ENCODE measurements at places on chromosomes 1 and 21. TPM values are rescaled to one million over a fixed set of nuclear protein-coding genes. Genes with fewer than 3 reads are reported as not detected.

Gene AIRE
- total RNA-seq: not detected

Gene CAMK2N1
- 10.8 TPM for total RNA-seq

Gene MOB3C
- total RNA-seq: 6.5 TPM

Gene RALGPS2
- total RNA-seq: 22.2 TPM

Gene GPA33
- total RNA-seq: not detected

Gene YTHDF2
- 56.4 TPM for total RNA-seq

Gene IL20
- total RNA-seq: not detected

Gene ATP8B2
- 11.3 TPM for total RNA-seq

Gene PDXK
- total RNA-seq: 207 TPM

Gene SLAMF8
- total RNA-seq: 0.24 TPM

Gene MMEL1
- 0.96 TPM for total RNA-seq

Gene SYT2
- not detected for total RNA-seq

Gene PIP5K1A
- total RNA-seq: 60.2 TPM

Gene FNDC7
- 0.48 TPM for total RNA-seq

Gene SNAPIN
- 53.5 TPM for total RNA-seq

Gene PDC
- total RNA-seq: not detected

Gene TNFRSF4
- total RNA-seq: not detected

Gene SAMD11
- 0.48 TPM for total RNA-seq

Gene C1orf232
- total RNA-seq: not detected

Gene OR2T29
- total RNA-seq: not detected

Gene SLC1A7
- not detected for total RNA-seq

Gene TRAF3IP3
- total RNA-seq: not detected

Gene SPRR3
- 51.4 TPM for total RNA-seq

Gene PLPP3
- 4.8 TPM for total RNA-seq

Gene CRP
- total RNA-seq: not detected

Gene ADARB1
- 13.0 TPM for total RNA-seq

Gene ZNF124
- total RNA-seq: 33.5 TPM

Gene LAD1
- total RNA-seq: 186 TPM

Gene IGSF5
- total RNA-seq: not detected

Gene FCRLA
- total RNA-seq: not detected

Gene APP
- total RNA-seq: 975 TPM

Gene VAV3
- total RNA-seq: 0.96 TPM

Gene GPR153
- total RNA-seq: 16.4 TPM

Gene CD247
- total RNA-seq: not detected

Gene TTC39A
- total RNA-seq: 8.1 TPM

Gene VTCN1
- 4.8 TPM for total RNA-seq

Gene SLC22A15
- total RNA-seq: 21.0 TPM

Gene BTG2
- 39.2 TPM for total RNA-seq

Gene TNFSF18
- not detected for total RNA-seq

Gene S100A3
- total RNA-seq: 7.0 TPM

Gene ETS2
- 80.0 TPM for total RNA-seq

Gene CCDC185
- total RNA-seq: not detected
